H4 (cell line): ENCODE measurements at places on chromosomes 4 and X. TPM values are rescaled to one million over a fixed set of nuclear protein-coding genes. Genes with fewer than 3 reads are reported as not detected.

The SSX2B gene
- 2.3 and 2.7 TPM in 2 replicates for total RNA-seq

GRCh38 chr4:187668526-187669082, 327.0 kb upstream of the ZFP42 start:
- DNase-seq = no peak

- DNase-seq = no peak
Measured at GRCh38 chr4:63620271-63620670, 789.0 kb downstream of the TECRL start.

The TEX13C gene
- total RNA-seq = 0.08 and 0.14 TPM in 2 replicates

- peak; percentile 53 for DNase-seq
Measured at GRCh38 chr4:157792716-157793115, 380.1 kb downstream of the GASK1B start.
